ENCODE measurements at places on chromosomes 11 and 22. TPM values are rescaled to one million over a fixed set of nuclear protein-coding genes. Genes with fewer than 3 reads are reported as not detected.

SMIM38 gene
- 0.23 TPM for total RNA-seq

DNA sequence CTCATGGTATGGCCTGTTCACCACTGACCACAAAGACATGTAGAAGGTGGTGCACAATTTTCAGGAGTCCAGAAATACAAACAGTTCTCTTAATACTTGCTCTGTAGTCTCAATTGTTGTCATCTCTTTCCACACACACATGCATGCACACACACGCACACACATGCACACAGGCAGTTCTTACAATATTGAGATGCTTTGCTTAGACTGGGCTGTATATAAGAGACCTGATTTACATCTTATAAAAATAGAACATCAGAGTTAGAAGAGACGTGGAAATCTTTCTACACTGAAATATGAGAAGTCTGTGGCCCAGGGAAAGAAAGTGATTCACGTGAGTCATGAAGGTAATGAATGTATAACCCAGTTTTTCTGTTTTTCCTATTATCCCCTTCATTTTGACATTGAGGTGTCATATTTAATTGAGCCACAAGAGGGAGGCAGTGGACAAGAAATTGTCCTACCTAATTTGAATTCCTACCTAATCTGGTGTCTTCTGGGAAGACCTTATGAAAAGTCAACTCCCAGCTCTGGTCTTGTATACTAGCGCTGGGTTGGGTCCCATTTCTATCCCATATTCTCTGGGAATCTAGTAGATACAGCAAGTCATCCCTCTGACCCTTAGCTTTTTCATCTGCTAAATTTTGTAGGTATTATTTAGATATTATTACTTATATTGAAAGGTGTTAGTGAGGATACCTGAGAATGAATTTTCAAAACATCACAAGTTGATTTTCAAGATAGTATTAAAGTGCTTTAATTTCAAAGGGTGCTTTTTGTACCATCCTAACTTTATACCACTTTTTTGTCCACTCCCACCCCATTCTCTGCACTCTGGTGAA lies 14.9 kb upstream of the MS4A4A start:
- no peak overlapping the region for H3K27ac ChIP-seq
- no peaks in the 10 kb centered on the region for H3K36me3 ChIP-seq
- H3K4me3 ChIP-seq, result no peak overlapping the region
- H3K4me1 ChIP-seq, result no peaks in the 10 kb centered on the region
- DNase-seq, result peak; percentile 44
- no peaks in the 10 kb centered on the region for H3K27me3 ChIP-seq

GRCh38 chr11:35969089-35970042 lies 25.5 kb downstream of the LDLRAD3 start:
- no peak for DNase-seq
- no peak overlapping the region for H3K27ac ChIP-seq

DNA sequence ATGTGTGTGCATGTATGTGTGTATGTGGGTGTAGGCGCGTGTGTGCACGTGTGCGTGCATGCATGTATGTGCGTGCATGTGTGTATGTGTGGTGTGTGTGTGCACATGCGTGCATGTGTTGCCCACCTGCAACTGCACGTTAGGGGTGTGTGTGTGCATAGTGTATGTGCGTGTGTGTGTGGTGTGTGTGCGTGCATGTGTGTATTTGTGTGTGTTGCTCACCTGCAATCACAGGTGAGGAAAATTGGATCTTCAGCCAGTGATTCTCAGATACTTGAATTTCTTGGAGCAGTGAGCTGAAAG lies 54.3 kb downstream of the ST14 start:
- no peak for DNase-seq
- no peaks in the 10 kb centered on the region for H3K36me3 ChIP-seq
- H3K27ac ChIP-seq, result no peak overlapping the region
- no peaks in the 10 kb centered on the region for H3K27me3 ChIP-seq
- H3K4me3 ChIP-seq, result no peak overlapping the region
- peaks cover 10% of the 10 kb centered on the region for H3K4me1 ChIP-seq
